ENCODE measurements at places on chromosomes 1 and 21.
A peak's percentile ranks its signal among the peaks of the same experiment; 100 is the strongest.

DNA sequence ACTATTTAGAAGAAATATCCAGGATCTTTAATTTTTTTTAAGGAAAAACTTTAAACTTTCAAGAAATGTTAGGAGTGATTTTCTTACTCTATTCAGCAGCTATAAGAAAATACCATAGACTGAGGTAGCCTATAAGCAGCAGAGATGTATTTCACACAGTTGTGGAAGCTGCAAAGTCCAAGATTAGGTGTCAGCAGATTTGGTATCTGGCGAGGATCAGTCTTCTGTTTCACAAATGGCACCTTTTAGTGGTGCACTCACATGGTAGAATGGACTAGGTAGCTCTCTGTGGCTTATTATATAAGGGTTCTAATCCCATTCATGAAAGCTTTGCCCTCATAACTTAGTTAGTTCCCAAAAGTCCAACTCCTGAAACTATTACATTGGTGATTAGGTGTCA is 207.4 kb downstream of the NCAM2 start:
- DNase-seq, result no peak

DNA sequence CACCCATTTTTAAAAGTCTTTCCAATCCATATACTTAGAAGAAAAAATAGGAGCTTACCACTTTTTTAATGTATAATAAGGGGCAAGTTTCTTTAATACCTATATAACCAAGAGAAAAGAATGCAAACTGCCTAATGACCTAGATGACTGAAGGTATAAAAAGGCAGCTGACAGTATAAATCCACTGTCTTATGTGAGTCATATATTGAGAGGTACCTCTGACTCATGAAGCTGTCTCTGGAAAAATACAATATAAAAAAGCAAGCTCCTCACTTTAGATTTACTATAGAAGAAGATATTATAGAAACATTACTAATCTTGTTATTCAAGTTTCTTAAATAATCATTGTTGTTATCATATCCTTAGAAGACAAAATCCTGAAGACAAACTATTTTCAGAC is 144.2 kb downstream of the VAV3 start:
- no peak for DNase-seq

GRCh38 chr1:58318157-58319005 is 228.1 kb downstream of the OMA1 start:
- no peak for DNase-seq

GRCh38 chr21:46554431-46555224 is 50.3 kb downstream of the S100B start:
- DNase-seq, result no peak

- DNase-seq, result no peak
These were observed 21.5 kb upstream of the KLHL20 start for GRCh38 chr1:173693238-173693637.

GRCh38 chr1:180849031-180849775 is 63.5 kb upstream of the KIAA1614 start:
- DNase-seq, result no peak

DNA sequence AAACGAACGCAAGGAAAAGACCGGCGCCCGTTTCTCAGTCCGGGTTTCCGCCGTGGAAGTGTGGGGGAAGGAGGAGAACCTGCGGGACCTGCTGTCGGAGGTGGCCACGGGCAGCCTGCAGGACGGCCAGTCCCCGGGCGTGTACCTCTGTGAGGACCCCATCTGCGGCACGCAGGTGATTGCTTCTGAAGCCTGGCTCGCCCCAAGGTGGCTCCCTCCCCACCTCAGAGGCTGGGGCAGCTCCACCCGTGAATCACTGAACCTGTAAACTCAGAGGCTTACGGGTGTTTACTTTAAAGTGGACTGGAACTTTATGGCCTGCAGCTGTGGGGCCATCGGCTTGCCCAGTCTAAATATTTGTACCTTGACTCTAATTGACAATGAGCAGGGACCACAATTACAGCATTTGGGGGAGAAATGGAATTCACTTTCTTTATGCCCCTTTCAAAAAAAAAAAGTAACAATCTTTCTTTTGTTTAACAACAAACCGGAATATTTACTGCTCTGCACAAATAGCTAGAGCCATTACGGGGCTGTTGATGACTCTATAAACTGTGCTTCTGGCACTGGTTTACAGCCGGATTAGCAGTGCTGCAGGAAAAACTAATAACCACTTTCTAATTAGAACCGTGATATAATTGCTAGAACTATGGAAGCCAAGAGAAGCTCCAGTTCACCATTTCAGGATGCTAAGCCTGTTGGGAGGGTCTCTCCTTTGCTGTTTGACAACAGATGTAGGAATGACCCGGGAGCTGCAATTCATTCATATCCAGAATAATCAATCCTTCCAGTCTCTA is 454.8 kb downstream of the KIF26B start:
- no peak for DNase-seq

DNA sequence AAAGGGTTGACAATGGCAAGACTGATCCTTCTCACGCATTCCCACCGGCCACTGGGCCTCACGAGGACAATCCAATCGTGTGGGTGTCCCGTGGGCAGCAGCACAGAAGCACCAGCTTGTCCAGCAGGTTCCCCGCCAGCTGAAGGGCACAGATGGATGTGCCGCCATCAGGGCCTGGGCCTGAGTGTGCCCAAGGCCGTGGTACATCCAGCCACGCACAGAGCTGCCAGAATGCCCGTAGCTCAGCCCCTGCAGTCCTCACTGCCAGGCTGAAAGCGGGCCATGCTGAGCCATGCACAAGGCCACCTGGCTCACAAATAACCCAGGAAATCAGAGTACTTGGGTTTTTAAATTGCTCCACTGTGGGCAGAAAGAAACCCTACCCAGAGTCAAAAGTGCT is 7.0 kb downstream of the NPHP4 start:
- DNase-seq, result no peak

DNA sequence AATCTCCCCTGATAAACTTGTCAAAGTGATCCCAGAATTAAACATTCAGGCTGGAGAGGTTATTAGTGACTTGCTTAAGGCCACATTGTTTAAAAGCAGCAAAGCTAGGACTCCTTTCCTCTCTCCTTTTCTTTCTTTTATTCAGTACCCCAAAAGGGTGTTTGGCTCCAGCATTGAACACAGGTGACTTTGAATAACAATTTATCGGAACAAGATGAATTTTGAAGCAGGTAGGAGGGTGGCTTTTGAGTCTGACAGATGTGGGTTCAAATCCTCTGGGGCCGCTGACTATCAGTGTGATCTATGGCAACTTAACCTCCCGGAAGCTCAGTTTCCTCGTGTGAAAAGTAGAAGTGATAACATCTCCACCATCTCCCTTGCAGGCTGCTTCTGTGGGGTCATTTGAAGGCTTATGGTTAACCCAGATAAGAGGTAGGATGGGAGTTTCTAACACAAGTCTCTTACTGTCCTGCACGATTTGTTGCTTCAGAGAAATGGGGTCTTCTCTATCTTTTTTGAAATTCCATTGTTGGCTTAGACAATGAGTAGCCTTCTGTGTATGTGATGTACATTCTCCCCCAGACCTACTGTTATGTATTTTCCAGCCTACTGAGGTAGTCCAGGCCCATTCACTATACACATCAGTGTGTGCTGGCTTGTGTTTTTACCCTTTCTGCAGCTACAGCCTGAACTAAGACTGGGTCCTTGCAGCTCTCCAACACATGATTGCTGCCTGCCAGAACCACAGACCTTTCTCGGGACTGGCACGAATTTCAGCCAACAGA is 29.0 kb downstream of the JUN start:
- peak; percentile 58 for DNase-seq

- no peak for DNase-seq
These were observed 245.7 kb upstream of the JUN start for GRCh38 chr1:59029411-59030167.

DNA sequence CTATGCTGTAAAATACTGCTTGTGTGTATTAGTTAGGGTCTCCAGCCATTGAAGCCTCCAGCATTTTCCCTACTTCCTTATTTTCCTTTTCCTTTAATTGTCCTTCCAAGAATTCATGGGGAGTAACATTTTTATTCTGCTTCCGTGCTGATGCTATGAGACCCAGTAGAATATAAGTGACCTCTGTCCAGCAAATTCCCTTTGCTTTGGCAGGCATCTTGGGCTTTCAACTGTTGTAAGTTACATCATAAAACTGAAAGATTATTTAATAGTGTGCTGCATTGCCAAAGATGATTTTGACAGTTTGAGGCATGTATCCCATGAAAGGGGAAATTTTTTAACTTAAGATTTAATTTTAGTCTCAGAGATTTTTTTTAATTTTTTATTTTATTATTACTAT is 48.1 kb upstream of the B3GALT2 start:
- no peak for DNase-seq

GRCh38 chr1:150083907-150084306 is 16.3 kb downstream of the VPS45 start:
- DNase-seq, result no peak

DNA sequence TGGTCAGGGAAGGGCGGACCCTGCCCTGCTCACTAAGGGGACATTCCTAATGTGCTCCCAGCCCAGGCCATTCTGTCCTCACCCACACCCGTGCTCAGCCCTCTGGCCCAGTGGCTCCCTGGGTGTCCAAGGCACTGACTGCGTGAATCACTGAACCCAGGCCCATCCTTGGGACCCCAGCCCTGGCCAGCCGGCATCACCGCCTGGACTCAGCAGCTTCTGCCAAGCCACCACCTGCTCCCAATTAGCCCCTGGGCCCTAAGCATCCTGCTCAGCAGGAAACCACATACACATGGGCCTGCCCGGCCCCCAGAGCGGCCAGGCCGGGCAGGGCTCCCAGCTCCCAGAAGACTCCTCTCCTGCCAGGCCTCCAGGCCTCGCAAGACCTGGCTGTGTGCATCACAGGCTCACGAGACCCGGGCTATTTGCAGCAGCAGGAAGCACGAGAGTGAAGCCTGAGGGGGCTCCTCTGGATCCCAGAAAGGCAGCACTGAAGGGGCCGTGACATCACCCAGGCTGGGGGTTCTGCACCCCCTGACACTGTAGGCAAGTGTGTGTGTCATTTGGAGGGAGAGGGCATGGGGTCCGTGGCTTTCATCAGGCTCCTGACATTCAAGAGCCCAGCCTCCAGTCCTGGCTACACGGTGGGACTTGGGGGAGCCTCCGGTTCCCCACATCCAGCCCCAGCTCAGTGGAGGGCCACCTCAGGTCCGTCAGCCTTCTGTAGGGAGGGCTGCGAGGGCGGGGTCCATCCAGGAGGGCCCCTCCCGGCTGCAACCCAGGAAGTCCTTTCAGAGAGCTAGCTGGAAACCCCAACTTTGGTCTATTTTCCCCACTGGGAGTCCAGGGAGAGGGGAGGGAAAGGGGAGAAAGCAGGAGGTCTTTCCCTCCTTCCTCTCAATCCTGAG is 1.6 kb downstream of the MFAP2 start:
- DNase-seq, result no peak

- DNase-seq, result no peak
These were observed 413.6 kb upstream of the ESRRG start for GRCh38 chr1:217136895-217137205.

DNA sequence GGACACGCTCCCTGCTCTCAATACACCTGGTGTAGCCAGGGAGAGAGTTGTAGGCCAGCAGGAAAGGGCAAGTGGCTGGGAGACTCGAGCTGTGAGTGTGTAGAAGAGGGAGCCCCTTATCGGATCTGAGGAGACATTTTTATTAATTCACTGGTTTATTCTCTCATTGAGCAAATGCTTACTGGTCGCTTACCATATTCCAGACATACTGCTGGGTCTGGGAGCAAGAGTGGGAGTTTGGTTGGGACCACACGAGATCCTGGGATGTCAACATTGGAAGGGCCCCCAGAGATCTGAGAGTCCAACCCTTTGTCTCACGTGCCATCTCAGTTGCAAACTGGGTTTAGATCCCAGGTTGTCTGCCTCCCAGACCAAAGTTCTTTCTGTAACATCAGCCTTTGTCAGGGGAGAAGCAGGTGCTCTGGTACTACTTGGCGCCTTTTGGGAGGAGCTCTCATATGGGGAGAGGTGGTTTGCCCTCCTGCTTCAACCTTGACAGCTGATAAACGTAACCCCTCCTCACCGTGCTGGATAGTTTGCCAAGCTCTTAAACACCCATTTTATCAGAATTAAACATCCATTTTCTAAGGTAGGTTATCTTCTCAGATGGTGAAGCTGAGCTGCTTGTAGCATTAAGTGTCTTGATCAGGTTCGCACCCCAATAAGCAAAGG is 742 bp downstream of the TMEM222 start:
- no peak for DNase-seq

- DNase-seq, result peak; percentile 10
These were observed 940 bp upstream of the PRKCZ start for GRCh38 chr1:2049225-2049717.

DNA sequence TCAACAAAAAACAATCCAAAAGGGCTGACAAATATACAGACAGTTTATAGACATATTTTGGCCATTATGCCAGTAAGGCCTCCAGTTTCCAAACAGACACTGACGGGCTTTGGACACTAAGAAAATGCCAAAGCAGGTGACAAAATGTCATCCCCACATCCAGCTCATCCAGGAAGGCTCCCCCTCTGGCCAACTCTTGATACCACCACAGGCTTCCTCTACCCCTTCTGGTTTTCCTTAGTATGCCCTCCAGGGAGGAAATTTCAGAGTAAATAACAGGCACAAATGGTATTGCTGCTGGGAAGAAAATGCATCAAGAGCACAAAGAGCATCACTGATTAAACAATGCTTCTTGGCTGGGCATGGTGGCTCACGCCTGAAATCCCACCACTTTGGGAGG is 225.3 kb downstream of the VAV3 start:
- no peak for DNase-seq

DNA sequence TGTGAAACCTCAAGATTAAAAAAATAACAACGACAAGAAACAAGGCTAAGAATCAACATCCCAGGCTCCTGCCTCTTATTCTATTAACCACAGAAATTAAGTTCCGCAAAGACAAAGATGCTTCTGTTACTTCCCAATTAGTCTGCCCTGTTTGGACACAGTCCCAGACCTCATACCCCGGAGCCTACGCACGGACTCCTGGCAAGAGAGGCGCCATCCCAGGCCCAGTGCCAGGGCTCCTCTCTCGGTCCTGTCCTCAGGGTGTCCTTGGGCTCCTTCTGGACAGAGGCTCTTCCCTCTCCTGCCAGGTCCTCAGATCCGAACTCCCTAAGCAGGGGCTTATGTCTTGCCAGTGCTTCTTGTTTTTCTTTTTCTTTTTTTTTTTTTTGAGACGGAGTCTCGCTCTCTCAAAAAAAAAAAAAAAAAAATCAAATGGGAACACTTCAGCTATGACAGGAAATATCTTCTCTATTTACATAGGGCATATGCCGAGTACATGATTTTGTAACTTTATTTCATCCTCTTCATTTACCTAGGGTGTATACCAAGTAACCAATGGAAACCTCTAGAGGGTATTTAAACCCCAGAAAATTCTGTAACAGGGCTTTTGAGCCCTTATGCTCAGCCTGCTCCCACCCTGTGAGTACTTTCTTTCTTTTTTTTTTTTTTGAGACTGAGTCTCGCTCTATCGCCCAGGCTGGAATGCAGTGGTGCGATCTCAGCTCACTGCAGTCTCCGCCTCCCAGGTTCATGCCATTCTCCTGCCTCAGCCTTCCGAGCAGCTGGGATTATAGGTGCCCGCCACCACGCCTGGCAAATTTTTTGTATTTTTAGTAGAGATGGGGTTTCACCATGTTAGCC is 11.7 kb upstream of the ENO1 start:
- no peak for DNase-seq

Data from CD4-positive, alpha-beta T cell treated with Interleukin-12 subunit alpha and Interleukin-12 subunit beta, for 1 hour (primary cell).